ENCODE measurements at places on chromosomes 7 and 10.

DNA sequence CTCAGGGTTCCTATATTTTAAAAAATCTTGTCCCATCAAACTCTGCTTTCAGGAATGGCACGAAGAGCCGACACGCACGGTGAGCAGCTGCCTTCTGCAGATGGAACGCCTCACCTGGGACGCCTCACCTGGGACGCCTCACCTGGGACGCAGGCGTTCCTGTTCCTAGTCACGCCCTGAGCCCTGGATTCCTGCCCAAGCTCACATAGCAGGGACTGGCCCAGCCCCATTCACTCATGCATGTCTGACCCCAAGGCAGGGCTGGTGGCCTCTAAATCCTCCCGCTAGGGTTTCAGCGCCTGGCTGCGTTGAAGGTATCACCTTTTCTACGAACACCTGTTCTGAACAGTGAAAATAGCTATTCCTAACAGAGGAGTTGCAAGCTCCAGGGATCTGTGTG is 49.8 kb downstream of the CARD11 start:
- no peak for DNase-seq

DNA sequence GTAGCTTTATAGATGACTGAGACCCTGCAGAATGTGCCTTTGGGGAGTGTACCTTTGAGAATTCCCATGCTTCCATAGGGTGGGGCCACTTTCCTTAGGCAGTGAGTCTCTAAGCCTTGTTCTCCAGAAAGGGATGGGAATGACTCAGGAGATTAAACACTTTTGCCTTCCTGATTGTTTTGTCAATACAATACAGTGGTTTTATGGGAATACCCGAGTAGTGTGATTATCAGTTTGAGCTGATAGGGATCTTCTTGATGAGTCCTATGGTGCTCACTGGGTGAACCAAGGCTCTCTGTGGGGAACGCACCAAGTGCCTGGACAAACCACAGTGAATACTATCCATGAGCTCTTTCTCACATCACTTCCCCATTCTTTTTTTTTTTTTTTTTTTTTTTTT is 6.3 kb downstream of the MYOF start:
- DNase-seq, result no peak

DNA sequence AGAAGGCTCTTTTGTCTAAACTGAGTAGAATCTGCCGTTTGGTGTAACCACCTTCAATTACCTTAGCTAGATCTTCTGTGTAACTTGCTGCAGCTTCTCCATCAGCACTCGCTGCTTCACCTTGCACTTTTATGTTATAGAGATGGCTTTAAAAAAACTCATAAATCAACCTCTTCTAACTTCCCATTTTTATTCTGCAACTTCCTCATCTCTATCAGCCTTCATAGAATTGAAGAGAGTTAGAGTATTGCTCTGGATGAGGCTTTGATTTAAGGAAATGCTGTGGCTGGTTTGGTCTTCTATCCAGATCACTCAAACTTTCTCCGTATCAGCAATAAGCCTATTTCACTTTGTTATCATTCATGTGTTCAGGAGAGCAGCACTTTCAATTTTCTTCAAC is 1131.9 kb upstream of the CELF2 start:
- DNase-seq, result no peak

DNA sequence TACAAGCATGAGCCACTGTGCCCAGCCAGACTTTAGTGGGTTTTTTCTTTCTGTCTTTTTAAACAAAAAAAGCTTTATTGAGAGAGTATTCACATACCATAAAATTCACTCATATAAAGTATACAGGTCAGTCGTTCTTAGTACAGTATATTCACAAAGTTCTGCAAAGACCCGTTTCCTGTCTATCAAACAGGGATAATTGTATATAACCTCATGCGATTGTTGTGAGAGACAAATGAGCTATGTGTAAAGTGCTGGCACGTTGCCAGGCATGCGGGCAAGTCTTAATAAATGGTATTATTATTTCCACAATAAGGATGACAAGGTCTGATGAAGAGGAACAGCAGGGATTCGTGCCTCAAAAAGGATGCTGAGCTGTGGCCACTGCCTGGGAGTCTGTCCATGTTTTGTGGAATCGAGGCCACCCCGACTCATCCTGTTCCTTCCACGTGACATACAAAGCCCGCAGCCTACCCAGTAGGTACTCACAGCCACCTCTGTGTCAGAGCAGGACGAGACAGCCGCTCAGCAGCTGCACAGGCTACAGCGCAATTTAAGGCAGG is 51.6 kb downstream of the SMKR1 start:
- DNase-seq, result no peak

DNA sequence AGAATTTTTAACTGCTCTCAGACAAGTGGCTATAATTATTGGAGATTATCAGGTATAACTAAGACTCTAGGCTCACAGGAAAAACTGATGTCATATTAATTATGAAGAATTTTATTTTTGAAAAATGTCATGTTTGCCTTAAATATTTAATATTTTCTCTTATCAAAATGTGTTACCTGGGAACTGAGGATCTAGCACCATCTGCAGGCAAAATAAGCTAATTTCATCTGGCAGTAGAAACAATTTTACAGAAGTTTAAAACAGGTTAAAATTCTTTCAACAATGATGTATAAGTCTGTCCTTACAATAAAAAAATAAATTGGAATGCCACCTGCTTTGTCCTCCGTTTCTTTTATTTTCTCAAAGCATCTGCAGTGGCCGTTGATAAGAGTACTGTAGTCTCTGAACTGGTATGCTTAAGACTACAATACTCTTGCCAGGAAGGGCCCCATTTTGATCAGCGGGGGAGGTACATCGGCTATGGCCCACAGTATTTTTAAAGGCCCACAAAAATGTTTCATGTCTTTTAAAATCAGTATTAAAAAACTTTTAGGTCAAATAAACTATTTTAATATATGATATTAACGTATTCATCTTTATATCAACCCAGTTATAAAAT is 81.3 kb downstream of the VWDE start:
- no peak for DNase-seq

DNA sequence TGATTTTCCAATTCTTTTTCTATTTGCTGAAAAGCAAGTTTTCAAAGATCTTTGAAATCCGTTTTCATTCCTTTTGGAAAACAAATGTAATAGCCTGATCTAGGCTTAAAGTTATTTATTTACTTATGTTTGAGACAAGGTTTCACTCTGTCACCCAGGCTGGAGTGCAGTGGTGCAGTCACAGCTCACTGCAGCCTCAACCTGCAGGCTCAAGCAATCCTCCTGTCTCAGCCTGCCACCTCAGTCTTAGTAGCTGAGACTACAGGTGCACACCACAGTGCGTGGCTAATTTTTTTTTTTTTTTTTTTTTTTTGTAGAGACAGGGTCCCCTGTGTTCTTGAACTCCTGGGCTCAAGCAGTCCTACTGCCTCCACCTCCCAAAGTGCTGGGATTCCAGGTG is 4.6 kb downstream of the ST7 start:
- no peak for DNase-seq

DNA sequence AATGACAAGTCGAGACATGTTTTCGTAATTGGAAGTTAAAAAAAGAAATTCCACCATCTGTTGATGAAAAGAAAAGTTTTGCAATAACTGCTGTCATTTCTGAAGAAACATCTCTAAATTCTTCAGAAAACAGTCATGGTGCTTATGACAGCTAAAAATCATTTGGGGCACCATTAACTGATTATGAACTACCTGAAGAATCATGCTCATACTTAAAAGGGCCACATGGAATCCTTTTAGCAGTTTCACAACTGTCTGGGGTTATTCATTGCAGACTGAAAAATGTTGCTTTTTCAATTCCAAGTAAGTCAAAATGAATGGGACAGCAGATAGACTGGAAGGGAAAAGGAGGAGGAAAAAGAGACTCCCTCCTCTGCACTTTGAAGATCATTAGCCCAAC is 134.2 kb downstream of the CHN2 start:
- DNase-seq, result no peak

GRCh38 chr7:140070546-140070945 is 7.8 kb upstream of the PARP12 start:
- DNase-seq, result no peak

DNA sequence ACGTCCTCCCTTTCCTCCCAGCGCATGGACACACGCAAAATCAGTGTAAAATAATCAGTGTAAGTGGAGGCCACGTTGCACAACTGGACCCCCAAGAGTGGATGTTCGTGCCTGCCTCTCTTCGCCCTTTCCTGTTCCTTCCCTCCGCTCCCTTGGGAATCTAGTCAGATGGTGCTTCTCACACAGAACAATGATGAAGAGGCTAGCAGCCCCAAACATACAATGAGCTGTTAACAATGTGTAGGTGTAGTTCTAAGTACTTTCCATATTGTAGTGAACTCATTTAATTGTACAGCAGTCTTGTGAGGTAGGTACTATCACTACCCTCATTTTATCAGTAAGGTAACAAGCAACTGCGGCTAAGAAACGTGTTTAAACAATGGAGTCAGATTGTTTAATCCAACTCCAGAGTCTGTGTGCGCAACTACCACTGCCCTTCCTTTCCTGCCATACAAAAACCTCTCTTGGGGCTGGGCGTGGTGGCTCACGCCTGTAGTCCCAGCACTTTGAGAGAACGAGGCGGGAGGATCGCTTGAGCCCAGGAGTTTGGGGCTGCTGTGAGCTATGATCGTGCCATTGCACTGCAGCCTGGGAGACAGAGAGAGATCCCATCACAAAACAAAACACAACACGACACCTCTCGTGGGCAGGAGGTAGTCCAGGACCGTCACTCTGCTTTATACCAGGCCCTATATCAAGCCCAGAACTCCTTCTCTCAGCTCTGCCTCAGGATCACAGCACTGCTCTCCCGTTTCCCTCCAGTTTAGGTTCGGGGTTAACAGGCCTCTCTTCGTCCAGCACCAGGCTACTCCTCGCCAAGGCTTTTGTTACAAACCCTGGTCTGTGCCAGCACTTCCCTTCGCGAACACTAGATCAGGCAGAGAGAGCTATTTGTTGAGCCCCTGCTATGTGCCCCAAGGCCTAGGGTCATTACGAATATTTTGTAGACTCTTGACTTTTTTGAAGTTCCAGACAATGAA is 1.1 kb downstream of the FKBP9 start:
- peak; percentile 9 for DNase-seq

- DNase-seq, result no peak
These were observed 27.6 kb downstream of the ANKRD7 start for GRCh38 chr7:118252087-118252486.

GRCh38 chr10:6039711-6040110 is 22.5 kb downstream of the IL2RA start:
- no peak for DNase-seq

DNA sequence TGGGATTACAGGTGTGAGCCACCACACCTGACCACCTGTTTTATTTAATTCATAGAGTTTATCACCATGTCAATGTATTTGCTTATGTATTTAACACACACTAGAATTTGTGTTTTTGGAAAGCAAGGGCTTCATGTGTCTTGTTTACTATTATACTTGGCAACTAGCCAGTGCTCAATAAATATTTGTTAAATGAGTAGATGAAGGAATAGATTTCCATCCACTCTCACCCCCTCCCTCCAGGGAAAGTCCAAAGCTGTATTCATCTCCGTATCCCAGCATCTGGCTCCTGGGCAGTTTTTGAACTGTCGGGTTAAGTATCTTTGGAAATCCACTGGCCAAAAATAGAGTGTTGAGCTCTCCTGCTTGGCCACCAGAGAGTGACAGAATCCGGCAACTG is 4.6 kb upstream of the RADIL start:
- no peak for DNase-seq

- no peak for DNase-seq
These were observed 220.5 kb upstream of the AOAH start for GRCh38 chr7:36944838-36945237.

DNA sequence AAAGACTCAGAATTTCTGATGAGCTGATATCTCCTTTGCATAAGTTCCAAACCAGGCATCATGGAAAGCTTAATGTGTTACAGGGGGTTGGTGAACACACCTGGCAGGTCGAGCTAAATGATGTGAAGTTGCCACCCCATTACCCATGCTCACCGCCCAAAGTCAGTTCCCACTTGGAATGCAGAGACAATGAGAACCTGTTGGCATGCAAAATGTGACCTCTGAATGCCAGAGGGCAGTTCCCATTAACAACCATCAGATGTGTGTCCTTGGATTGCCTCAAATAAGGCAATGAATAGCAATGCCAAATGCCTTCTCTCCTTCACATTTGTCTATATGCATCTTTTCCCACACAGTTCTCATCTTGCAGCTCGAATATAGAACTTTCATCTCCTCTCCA is 190.7 kb downstream of the CDCA7L start:
- DNase-seq, result no peak

DNA sequence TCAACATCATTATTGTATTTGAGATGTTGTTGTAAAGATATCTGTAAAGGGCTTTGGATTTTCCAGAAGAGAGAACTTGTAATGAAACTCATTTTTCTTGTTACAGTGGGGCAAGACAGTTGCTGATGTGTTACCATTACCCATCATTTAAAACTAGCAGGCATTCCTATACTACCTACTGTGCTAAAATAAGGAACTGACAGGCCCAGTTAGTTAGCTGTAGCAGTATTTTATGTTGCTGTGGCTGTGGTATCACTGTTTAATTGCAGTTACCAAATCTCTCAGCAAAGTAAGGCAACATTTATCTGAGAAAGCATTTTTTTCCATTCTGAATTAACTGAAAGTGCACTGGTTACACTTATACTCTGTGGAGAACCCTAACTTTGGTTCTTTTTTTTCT is 9.9 kb downstream of the ST7 start:
- DNase-seq, result no peak

- no peak for DNase-seq
These were observed 114.9 kb upstream of the RHEB start for GRCh38 chr7:151634643-151635042.

DNA sequence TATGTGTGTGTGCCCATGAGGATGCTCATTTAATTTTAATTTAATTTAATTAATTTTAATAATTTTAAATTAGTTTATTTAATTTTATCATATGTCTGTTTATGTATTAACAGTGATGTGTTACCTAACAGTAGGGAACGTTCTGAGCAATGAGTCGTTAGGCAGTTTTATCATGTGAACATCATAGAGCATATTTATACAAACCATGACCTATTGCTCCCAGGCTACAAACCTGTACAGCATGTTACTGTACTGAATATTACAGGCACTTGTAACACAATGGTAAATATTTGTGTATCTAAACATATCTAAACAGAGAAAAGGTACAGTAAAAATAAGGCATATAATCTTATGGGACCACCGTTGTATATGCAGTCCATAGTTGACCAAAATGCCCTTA is 13.7 kb upstream of the CFAP69 start:
- DNase-seq, result no peak

- DNase-seq, result no peak
These were observed 21.8 kb downstream of the AKAP9 start for GRCh38 chr7:91962419-91962818.
